Small intestine (tissue), 16 donors: ENCODE measurements at places on chromosomes 12 and 14.

DNA sequence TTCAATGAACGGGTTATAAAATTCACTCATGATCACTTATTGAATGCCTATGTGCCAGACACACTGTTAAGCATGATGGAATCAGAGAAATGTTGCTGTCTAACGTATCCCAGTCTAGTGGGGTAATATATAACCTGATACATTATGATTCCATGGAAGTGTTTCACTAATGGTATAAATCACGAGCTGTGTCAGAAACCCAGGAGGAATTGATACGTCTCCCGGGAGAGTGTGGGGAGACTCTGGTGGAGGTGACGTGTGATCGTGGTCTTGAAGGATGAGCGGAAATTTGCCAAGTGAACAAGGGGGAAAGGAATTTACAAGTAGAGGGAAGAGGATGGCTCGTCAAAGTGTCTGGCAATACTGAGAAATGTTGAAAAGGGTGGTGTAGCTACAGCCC lies 26.5 kb downstream of the MANSC1 start:
- no peak for DNase-seq

DNA sequence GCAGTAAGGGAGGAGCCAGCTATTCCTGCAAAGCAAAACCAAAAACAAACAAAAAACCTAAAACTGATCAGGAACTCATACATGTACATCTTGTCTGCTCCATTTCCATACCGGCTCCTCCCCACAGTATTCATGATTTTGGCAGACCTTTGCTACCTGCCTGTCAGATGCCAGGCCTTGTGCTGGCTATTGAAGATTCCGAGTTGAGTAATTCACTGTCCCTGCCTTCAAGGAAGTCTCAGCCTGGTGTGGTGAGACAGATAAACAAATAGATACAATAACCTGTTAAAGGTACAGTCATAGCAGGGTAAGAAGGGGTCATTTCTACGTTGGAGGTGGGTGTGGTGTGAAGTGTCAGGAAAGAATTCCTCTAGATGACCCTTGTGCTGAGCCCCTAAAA lies 42.7 kb downstream of the SUSD6 start:
- DNase-seq = peak; percentile 85

- peak; percentile 46 for DNase-seq
Measured at GRCh38 chr12:51392556-51393237, 1.5 kb upstream of the GALNT6 start.

DNA sequence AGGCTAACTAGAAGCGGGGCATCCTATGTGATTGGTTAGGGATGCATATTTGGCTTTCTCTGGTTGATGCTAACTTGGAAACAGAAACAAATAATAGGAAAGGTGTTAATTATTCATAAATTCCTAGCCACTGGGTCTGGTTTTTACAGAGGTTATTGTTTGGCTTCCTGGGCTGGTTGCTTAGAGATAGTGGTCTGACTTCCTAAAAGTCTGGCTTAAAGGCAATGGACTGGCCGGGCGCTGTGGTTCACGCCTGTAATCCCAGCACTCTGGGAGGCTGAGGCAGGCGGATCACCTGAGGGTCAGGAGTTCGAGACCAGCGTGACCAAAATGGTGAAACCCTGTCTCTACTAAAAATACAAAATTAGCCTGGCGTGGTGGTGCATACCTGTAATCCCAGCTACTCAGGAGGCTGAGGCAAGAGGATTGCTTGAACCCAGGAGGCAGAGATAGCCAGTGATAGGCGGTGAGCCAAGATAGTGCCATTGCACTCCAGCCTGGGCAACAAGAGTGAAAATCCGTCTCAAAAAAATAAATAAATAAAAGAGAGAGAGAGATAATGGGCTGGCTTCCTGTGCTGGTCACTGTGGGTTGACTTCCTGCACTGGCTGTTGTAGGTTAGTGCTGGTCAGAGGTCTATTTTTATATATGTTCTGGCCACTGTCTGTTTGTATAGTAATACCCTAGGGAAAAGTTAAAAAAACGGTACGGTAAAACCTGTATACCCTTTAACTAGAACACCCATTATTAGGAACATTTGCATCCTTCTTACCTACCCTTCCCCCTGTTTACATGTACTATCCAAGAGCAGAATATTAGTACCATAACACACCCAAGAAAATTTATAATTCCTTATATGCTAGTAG lies 24.1 kb downstream of the OR6S1 start:
- DNase-seq = no peak

GRCh38 chr14:26743284-26743683 lies 145.5 kb upstream of the NOVA1 start:
- no peak for DNase-seq

DNA sequence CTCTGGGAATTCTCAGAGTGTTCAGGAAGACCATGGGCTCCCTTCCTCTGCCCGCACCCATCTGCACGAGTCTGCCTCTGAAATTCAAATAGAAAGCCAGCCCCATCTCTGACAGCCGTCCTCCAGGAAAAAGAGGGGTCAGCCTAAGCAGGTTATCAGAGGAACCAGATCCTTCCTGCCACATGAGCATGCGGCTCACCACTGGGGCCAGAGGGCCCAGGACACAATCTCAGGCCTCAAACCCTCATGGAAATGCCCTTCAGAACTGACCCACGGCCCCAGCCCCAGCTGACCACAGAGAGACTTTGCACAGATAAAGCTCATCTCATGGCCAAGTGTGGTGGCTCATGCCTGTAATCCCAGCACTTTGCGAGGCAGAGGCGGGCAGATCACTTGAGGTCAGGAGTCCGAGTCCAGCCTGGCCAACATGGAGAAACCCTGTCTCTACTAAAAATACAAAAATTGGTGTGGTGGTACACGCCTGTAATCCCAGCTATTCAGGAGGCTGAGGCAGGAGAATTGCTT lies 23.2 kb downstream of the PXN start:
- DNase-seq = no peak

- DNase-seq = peak; percentile 83
Measured at GRCh38 chr14:96095581-96096476, 56.7 kb downstream of the C14orf132 start.

DNA sequence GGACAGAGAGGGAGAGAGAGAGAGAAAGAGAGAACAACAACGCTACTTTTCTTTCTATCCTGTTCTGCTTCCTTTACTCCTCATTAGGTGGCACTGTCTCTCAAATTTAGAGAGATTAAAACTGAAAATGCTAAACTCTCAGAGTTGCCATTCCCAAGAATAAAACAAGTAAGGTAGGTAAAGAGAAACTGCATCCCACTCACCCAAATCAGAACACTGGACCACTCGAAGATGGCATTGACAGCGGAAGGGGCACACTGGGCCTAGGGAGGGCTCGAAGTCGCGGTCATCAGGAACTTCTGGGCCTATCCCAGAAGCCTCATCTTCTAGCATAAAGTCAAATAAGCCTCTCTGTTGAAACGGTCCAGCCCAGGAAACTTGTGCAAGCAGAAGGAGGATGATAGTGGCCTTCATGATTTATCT lies 4.5 kb downstream of the DCN start:
- peak; percentile 31 for DNase-seq

GRCh38 chr12:108702595-108703320 lies 28.6 kb downstream of the CORO1C start:
- no peak for DNase-seq

GRCh38 chr14:90519262-90519920 lies 122.6 kb downstream of the CALM1 start:
- DNase-seq = no peak

- no peak for DNase-seq
Measured at GRCh38 chr12:71546322-71546861, 106.8 kb downstream of the LGR5 start.

DNA sequence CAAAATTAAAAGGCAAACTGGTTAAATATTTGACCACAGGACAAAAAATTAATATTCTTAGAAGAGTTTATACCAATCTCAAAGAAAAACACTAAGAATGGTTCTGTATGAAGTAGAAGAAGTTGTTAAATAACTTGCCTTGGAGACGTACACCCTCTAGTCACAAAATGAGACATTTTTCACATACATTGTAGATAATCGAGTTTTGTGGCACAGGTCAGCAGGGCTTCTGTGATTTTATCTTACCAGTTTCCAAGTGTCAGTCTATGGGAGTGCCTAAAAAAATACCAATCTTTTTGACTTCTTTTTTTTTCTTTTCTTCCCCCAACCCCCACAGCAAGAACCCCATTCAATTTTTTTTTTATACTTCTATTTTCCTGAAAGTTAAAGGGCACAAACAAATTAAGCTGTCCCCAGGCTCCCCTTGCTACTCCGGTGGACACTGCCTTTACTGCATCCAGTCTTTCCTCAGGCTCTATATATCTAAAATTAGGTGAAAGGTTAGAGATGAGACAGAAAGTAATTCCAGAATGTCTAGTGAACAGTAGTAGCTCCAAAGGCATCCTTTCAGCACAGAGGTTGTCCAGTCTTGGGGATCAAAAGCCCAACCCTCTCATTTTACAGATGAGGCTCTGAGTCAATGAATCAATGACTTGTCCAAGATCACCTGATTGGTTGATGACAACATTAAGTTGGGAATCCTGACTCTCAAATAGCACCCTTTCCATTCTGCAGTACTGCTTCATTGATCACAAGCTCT lies 6.2 kb downstream of the LIMA1 start:
- no peak for DNase-seq

DNA sequence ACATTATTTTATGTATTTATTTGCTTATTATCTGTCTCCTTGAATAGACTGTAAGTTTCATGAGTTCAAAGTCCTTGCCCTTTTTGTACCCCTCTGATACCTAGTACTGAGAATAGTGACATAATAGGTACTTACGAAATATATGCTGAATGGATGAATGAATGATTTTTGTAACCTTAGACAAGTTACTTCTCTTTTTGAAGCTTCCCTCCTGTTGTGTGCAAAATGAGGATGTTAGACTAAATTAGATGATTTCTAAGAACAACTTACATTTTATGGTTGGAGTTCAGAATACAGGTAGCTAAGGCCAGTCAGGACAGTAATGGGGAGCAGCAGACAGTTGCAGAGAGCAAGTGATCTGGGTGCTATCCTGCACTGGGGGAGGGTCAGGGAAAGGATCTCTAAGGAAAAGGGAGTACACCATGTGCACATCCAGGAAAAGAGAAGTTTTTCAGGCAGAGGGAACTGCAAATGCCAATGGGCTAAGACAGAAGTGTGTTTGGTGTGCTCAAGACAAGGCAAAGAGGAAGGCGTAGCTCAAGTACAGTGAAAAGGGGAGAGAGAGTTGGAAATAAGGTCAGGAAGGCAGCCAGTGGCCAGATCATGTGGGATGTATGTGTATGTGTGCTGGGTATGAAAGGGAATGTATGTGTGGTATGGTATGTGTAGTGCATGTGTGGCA lies 59.4 kb upstream of the AMIGO2 start:
- DNase-seq = no peak

DNA sequence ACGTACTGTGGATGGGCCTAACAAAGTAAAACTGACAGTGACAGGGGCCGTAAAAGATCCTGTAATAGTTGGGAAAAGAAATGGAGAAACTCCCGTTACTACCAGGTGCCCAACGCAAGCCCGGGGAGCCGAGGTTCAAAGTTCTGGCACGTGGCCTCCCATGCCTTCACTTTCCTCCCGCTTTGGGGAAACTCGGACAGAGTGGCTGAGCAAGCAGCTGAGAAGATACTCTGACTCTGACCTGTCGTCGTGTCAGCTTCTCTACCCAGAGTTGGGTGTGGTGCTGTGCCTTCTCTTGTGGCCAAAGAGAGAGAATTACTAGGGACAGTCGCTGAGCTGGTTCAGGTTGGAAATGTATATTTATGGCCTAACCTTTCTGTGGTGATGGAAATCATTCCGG lies 1.7 kb downstream of the B4GALNT3 start:
- peak; percentile 65 for DNase-seq

DNA sequence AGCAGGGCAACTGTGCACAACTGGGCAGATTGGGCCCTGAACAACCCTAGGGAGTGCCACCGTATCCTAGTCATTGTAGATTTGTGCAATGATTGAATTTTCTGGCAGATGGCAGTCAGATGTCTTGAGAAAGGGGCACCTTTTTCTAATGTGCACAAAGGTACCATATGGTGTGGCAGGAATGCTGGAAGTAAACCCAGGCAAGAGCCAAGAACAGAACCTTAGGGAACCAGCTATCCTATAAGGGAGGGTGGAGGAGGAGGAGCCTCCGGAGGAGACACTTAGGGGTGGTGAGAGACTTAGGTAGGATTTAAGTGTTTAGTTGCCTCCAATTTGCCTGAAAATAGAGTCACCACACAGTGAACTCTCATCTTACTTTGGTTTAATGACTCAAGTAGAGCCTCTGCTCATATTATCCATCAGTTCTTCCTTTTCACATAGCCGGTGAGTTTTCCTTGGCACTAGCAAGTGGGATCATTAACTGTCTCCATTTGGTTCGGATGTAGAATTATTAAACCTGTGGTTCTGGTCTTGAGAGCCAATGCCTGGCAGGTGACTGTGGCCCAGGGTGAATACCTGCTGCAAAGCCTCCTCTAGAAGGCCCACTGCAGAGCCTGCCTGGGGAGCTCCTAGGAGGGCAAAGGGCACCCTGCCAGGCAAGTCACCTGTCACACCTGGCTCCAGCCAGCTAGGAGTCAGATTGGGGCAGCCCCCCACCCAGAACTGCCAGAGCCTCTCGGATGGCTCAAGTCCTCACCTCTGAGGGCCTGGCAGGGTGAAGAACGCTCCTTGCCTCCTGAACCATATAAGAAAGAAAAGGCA lies 184.4 kb upstream of the HIF1A start:
- DNase-seq = no peak

DNA sequence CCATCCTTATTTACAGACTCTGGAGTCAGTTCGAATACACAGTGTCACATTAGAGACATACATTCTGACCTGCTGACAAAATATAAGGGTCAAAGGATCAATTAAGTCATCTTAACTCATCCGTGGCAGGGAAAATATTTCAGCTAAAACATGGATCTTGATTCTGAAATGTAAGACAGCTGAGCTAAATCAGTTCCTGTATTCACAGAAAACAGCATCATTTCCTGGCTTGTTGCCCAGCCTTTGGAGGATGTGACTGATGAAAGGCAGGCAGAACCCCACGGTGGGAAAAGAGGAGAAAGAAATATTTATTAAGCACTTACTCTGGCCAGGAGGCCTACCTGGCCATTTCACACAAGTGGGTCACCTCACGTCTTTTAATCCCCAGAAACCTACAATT lies 101.9 kb downstream of the GAS2L3 start:
- no peak for DNase-seq

GRCh38 chr12:12481631-12482030 lies 81.0 kb downstream of the DUSP16 start:
- DNase-seq = no peak

GRCh38 chr12:31629756-31630732 lies 29.4 kb upstream of the ETFBKMT start:
- no peak for DNase-seq

DNA sequence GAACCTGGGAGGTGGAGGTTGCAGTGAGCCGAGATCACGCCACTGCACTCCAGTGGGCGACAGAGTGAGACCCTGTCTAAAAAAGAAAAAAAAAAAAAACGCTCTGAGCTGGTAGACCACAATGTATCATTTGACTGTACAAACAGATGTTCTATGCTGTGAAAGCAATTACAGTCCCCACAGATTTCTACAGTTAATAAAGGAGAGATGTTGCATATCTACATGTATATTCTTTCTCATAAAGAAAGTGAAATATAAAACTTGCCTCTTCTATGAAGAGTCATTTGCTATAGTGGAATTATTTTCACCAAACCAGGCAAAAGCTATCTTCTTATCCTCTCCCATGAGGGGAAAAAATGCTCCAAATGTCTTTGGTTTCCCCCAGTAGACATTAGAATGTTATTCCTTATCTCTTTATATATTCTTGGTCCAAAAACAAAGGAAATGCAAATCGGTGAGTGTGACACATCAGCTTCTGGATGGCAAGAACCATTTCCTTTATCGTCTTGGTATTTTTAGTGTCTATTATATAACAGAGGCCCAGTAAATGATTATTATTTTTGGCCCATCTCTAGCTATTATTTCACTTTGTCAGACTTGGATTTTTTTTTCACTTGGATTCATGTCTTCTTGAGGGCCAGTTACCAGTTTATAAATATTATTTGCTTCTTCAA lies 230.4 kb downstream of the SSPN start:
- no peak for DNase-seq
